ENCODE measurements at places on chromosomes 16 and 17. TPM values are rescaled to one million over a fixed set of nuclear protein-coding genes. Genes with fewer than 3 reads are reported as not detected.

The LGALS9 gene
- 0.97 TPM for polyA plus RNA-seq

The IL21R gene
- not detected for polyA plus RNA-seq

The TNP2 gene
- not detected for polyA plus RNA-seq

The SEPTIN1 gene
- not detected for polyA plus RNA-seq

The ANKS4B gene
- polyA plus RNA-seq: not detected

Data from Purkinje cell (primary cell).